ENCODE measurements at places on chromosomes 16 and 17. TPM values are rescaled to one million over a fixed set of nuclear protein-coding genes. Genes with fewer than 3 reads are reported as not detected.

Gene CTF1
- total RNA-seq, result 0.29 TPM

Gene MYH1
- total RNA-seq, result not detected

GRCh38 chr17:10198509-10199249 is at the start of gene GAS7:
Gene GAS7 (minus strand): TSS chr17:10198606.
- DNase-seq, result peak; percentile 88

DNA sequence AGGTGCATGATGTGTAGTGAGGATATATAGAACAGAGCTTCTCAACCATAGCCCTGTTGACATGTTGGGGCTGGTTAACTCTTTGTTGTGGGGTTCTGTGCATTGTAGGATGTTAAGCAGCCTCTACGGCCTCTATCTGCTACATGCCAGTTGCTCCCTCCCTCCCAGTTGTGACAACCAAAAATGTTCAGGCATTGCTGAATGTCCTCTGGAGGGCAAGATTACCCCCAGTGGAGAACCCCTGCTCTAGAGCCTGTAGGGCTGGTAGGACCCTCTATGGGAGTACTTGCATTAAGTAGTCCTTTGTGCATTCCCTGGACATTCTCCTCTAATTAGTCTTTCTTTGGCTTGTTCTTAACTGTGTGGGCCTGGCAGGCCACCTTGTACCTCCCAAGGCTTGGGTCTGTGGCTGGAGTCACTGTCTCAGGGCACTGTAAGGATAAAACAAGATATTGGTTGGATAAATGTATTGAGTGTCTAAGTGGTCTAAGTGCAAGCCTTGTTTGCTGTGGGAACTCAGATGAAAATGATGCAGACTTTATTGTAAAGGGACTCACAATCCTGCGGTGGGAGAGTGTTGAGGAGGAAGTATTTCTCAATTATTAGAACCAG is 19.8 kb upstream of the MYO1D start:
- no peak for DNase-seq

DNA sequence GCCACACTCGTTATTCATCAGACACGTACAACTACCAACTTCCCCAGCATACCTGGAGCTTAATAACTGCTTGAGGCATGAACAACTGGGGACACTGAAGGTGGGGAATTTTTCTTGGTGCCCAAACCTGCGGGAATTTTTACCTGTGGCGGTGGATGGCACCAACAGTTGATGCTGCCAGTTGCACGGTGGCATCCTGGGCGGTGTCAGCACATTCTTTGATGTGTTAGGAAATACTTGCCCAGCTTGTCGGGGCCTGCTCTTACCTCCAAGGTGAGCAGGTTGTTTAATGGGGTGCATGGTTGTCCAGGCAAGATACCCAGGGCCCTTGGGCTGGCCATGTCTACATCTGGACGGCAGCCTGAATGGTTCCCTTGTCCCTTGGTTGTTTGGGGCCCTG is 79.6 kb downstream of the CRISPLD2 start:
- DNase-seq, result no peak
